ENCODE measurements at places on chromosomes 13 and 19.

DNA sequence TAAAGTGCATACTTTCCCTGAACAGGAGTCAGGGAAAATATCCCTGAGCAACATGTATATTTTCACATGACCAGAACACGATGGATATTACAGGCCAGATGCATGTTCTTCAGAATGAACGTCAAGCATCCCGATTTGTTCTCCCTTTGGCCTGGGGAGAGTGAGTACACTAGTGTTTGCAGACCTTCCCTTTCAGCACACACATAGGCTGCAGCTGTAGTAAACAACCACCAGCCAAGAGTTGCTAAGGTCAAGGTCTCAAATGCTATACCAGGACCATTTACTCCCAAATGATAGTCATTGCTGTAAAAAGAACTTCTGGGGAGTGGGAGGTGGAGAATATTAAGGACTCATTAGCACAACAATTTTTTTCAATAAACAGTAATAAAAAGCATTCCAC is 3.0 kb downstream of the KLF12 start:
- DNase-seq: no peak

DNA sequence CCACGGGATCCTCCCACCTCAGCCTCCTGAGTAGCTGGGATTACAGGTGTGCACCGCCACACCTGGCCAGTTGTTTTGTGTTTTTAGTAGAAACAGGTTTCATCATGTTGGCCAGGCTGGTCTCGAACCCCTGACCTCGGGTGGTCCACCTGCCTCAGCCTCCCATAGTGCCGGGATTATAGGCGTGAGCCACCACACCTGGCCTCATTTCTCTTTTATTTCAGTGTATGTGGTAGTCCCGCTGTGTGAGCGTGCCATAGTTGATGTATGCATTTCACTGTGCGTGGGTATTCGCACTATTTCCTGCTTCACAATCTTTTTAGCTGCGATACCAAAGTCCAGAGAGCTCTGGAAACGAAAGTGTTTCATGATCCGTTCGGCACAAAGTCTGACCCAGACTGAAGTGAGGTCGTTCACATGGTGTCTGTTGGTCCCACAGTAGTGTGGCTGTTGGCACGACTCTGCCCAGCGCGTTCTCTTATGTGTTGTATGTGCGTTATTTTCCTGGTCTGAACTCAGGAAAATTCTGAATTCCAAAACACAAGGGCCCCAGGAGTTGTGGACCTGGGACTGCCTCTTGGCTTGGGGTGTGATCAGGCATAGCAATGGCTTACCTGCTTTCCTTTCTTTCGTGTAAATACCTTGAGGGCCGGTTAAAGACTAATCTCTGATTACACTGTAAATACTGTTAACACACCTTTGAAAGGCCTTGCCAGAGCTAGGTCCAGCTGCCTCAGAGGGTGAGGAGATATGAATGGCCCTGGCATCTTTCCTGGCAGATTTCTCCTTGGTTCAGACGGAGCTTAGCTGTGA is 8.6 kb downstream of the EPN1 start:
- no peak for DNase-seq

- DNase-seq: no peak
These were observed 231.7 kb downstream of the FOXO1 start for GRCh38 chr13:40434516-40435397.

DNA sequence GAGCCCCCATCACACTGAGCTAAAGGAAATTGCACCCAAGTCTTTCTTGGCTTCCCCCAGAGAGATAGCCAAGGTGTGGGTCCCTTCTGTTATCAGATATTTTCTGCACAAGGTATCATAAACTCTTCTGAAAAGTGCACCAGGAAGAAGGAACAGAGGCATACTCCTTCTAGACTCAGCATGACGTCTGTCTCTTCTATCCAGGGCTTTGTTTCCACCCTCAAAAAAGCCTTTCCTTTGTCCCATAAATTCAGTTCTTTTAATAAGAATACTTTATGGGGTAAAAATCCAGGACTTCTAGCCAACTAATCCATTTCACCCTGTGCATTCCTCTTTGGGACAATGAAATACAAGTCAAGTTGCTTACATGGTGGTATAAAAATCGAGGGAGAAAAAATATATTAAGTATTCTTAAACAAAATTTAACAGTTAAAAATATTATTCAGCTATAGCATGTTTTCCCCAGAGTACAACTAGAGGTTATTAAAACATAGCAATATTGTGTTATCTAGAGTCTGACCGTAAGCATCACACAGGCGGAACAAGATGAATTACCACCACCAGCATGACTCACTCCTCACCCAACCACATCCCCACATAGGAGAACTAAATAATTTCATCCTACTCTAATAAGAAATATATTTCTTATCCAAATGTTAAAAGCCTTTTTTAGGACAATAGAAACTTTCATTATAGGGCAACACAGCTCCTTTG is 79.9 kb upstream of the GPC6 start:
- no peak for DNase-seq

GRCh38 chr13:113457510-113457909 is 4.2 kb upstream of the ADPRHL1 start:
- DNase-seq: no peak

- DNase-seq: no peak
These were observed 11.8 kb downstream of the YIPF2 start for GRCh38 chr19:10916602-10917001.

DNA sequence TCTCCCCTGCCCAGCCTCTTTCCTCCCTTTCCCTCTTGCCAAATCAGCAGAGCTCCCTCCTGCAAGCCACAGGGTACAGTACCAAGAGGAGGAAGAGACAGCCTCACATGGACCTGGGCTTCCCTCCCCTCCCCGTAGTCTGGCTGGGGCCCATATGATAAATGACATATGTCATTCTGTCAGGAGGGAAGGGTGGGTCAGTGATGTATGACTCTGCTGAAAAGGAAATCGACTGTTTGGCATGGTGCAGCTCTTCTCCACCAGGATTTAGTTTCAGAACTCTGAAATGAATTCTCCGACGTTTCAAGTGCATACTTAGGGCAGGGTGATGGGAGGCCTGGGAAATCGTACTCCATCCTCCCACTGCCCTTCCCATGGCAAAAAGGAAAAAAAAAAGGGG is 9.8 kb downstream of the TSHZ3 start:
- DNase-seq: no peak

GRCh38 chr19:5799247-5800241 is 5.3 kb upstream of the NRTN start:
- DNase-seq: no peak

- no peak for DNase-seq
These were observed 2.2 kb downstream of the PEPD start for GRCh38 chr19:33519416-33519815.

- no peak for DNase-seq
These were observed 390.3 kb downstream of the DLEU7 start for GRCh38 chr13:50453188-50453587.

GRCh38 chr13:50646070-50646469 is 197.4 kb downstream of the DLEU7 start:
- DNase-seq: no peak

- no peak for DNase-seq
These were observed 696 bp downstream of the NUP58 start for GRCh38 chr13:25302121-25302520.

- no peak for DNase-seq
These were observed 121.0 kb downstream of the AKAP11 start for GRCh38 chr13:42392716-42393572.

- no peak for DNase-seq
These were observed 2041.1 kb downstream of the OLFM4 start for GRCh38 chr13:55069746-55070145.

GRCh38 chr19:2523630-2524311 is 47.8 kb downstream of the GADD45B start:
- DNase-seq: no peak

GRCh38 chr13:21006141-21007005 is 55.0 kb downstream of the LATS2 start:
- no peak for DNase-seq

DNA sequence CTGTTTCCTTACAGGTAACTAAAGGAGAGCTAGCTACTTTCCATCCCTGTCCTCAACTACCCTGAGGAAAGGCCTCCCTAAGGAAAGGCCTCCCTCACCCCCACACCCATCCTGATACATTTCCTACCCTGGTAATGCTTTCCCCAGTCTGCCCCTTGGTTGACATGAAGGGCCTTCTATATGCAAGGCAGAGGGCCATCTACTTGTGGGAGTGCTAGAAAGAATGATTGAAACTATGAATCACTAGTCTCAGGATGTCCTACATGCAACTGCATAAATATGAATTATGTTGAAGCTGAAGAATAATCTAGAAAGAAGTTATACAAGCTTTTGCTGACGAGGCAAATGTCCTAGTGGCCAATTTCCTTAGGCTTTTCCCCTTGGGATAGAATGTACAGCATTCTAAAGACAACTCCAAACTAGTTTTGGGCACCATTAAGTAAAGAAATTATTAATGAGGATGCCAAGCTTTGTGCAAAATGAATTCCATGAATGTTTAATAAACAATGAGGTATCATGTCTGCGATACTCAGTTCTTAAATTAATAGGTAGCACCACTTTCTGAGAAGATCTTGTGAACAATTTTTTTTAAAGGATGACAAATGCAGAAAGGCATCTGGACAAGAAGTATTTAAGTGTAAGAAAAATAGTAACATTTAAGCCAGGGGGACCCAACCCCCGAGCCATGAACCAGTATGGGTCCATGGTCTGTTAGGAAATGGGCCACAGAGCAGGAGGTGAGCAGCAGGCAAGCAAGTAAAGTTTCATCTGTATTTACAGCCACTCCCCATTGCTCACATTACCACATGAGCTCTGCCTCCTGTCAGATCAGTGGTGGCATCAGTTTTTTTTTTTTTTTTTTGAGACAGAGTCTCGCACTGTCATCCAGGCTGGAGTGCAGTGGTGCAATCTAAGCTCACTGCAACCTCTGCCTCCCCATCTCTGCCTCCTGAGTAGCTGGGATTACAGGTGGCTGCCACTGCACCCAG is 223.0 kb downstream of the LHFPL6 start:
- DNase-seq: no peak

DNA sequence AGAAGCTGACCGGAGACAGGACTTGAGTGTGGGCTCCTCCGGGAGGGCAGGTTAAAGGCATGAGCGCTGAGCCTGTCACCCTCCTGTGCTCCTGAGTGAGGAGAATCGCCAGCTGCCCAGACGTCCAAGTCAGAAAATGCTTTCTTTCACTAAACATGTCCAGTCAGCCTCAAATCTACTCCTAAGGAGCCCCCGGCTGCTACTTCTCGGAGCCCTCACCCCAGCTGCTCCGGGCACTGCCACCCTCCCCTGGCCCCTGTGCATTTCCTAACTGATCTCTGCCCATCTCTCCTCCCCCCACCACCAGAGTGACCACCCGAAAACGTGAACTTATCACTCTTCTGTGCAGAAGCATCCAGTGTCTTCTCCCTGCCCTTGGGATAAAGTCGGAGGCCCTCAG is 277.5 kb upstream of the SOX1 start:
- DNase-seq: no peak

GRCh38 chr19:31981545-31981944 is 363.9 kb upstream of the ZNF507 start:
- DNase-seq: no peak

DNA sequence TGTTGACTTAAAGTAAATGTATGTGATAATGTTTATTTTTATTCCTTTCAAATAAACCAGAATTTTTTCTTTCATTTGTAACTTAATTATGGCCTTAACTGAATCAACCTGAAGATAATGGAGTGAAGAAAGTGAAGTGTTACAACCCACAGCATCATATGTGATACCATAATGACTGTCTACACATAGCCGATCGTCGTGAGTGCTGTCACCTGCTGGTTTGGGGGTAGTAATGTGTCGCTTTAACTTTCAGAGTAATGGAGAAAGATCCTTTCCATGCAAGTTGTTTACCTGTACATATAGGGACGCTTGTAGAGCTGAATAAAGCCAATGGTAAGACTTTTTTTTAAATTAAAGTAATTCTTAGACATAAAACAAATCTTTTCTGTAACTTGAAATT is 9.9 kb downstream of the CDC16 start:
- DNase-seq: no peak

DNA sequence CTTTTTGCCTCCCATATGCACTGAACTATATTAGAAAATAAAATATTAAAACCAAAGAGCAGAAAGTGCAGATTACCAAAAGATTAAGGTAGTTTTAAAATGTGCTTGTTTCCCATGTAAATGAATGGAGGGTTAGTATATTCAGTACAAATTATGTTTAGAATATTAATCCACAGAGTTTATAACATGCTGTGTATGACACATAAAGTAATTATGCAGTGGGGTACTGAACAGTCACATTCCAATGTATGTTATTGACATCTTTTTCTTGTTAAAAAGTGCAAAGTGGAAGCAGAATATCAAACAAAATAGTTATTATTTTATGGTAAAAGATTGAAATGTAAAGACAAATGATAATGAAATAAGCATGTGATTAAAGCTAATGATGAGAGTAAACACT is 79.3 kb downstream of the GPC6 start:
- DNase-seq: no peak

GRCh38 chr19:6416658-6417405 is 7.8 kb downstream of the KHSRP start:
- no peak for DNase-seq

- DNase-seq: no peak
These were observed 110.5 kb downstream of the ENOX1 start for GRCh38 chr13:43676320-43676719.

DNA sequence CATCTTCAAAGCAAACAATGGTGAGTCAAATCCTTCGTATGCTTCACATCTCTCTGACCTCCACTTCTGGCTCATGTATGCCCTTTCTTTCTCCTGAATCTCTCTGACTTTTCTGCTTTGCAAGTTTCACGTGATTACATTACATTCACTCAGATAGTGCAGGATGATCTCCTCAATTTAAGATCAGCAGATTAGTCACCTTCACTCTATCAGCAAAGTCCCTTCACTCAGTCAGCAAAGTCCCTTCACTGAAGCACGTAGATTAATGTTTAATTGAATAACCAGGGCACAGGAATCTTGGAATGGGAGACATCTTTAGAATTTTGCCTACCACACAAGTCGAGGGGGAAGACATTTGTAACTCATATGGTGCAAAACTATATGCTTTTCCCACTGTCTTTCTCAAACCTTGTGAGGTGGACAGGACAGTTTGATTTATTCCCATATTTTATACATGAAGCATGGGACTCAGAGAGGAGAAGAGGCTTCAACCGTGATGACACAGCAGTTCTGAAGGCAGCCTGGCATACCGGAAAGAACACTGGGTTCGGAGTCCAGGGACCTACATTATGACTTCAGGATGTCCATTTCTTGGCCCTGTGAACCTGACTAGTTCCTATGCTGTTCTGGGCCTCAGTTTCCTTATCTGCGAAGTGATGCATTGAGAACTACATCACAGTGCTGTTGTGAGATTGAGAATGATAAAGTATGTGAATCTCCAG is 23.3 kb downstream of the SIGLECL1 start:
- no peak for DNase-seq

- no peak for DNase-seq
These were observed 2890.6 kb downstream of the PCDH9 start for GRCh38 chr13:64339373-64340063.

GRCh38 chr13:41506312-41506711 is 49.0 kb downstream of the RGCC start:
- DNase-seq: no peak

GRCh38 chr19:7748756-7749155 is 1.4 kb upstream of the CD209 start:
- DNase-seq: peak; percentile 51

- peak; percentile 11 for DNase-seq
These were observed 4.4 kb downstream of the ZSWIM4 start for GRCh38 chr19:13799669-13800068.

GRCh38 chr19:31066385-31066784 is 282.9 kb downstream of the TSHZ3 start:
- DNase-seq: no peak

GRCh38 chr19:29845574-29846176 is 33.9 kb downstream of the CCNE1 start:
- no peak for DNase-seq

Measured in B cell (primary cell).